ENCODE measurements at places on chromosomes 2 and 18.
A peak's percentile ranks its signal among the peaks of the same experiment; 100 is the strongest.

DNA sequence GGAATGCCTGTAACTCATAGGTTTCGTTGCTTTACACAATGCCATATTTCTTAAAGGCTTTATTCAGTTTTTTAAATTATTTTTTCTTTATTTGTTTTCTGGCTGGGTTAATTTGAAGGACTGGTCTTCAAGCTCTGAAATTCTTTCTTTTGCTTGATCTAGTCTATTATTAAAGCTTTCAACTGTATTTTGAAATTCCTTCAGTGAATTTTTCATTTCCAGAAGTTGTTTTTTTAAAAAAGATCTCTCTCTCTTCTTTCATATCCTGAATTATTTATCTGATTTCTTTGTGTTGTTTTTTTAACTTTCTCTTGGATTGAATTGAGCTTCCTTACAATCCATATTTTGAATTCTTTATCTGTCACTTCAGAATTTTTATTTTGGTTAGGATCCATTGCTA lies 239.9 kb upstream of the CTAGE1 start:
- no peaks in the 10 kb centered on the region for H3K27me3 ChIP-seq
- no peaks in the 10 kb centered on the region for H3K4me1 ChIP-seq
- DNase-seq, result no peak
- H3K36me3 ChIP-seq, result no peaks in the 10 kb centered on the region
- H3K4me3 ChIP-seq, result no peak overlapping the region

DNA sequence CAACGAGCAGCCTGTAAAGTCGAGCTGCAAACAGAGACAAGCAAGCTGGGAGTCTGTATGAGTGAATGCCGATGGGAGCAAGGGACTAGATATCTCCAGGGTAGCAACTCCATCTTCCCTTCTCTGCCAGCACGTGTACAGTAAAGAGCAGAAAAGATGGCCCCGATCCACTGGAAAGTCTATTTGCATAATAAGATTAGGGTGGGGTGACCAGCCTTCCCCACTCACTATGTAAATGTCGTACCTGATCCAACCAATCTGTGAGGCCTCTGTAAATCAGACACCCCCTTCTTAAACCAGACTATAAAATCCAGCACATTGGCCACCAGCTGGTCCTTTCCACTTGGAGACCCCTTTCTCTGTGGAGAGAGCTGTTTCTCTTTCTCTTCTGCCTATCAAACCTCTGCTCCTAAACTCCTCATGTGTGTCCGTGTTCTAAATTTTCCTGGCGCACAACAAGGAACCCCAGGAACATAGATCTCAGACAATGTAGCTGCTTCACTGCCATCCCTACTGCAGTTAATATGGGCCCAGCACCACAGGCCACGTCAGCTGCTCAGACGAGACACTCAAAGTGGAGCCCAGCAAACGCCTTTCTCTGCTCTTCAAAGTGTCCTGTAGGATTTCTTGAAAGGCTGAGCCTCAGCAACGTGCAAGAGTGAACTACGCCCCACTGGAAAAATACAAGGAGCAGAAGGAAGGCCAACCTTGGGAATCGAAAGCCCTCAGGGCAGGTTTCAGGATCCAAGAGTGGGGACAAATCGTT lies 26.1 kb downstream of the DIPK1C start:
- H3K4me1 ChIP-seq, result no peaks in the 10 kb centered on the region
- H3K27ac ChIP-seq, result no peak overlapping the region
- peaks cover 3% of the 10 kb centered on the region for H3K36me3 ChIP-seq

DNA sequence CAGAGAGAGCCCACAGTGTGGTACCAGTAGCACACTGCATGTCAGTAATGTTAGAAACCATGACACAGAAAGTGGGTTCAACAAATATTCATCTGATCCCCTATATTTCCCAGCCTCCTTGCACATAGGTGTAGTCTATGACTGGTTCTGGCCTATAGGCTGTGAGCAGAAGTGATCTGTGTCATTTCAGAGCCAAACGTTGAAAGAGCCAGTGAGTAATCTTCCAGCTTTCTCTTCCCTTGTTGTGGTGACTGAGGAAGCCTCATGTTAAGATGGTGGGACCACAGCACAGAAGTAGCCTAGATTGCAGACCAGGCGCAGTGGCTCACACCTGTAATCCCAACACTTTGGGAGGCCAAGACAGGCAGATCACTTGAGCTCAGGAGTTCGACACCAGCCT lies 4.1 kb downstream of the TMEM237 start:
- no peak for DNase-seq
- H3K4me3 ChIP-seq, result no peak overlapping the region
- H3K27me3 ChIP-seq, result no peaks in the 10 kb centered on the region
- no peak overlapping the region for H3K27ac ChIP-seq

DNA sequence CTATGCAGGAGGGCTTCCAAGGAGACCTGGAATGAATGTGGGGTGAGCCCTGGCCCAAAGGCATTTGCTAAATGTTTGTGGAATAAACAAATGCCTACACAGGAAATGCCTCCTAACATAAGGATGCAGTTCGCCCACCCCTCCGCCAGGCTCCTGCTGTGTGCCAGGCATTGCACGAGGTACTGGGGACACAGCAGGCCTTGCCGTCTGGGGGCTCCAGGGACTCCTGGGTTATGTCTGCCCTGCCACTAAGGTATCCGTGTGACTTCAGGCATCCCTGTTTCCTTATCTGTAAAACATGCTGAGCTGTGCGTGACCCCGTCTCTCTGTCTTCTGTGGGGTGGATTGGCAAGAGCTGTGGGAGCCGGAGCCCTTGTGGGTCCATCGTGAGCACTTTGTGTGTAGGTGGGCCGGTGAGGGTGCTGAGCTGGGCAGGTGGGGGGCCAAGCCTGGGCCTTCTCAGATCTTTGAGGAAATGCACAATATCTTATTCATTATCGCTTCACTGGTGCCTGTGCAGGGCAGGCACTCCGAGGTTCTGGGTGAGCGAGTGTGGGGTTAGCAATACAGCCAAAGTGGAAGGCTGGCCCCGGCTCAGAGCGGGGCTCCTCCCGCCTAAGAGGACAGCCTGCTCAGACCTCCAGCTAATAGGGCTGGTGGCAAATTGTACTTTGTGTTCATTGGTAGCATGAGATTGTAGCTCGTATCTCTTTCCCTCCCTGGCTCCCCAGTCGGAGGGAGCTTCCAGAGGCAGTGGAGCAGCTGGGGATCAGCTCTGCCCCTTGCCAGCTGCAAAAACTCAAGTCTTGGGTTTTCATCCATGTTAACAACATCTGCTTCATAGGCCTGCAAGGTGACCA lies 126.8 kb downstream of the GLI2 start:
- H3K27ac ChIP-seq, result no peak overlapping the region
- H3K4me3 ChIP-seq, result no peak overlapping the region
- H3K4me1 ChIP-seq, result peaks cover 6% of the 10 kb centered on the region
- no peaks in the 10 kb centered on the region for H3K27me3 ChIP-seq

GRCh38 chr18:63828120-63828519 lies 52.9 kb downstream of the SERPINB7 start:
- no peaks in the 10 kb centered on the region for H3K36me3 ChIP-seq
- DNase-seq, result no peak
- no peaks in the 10 kb centered on the region for H3K27me3 ChIP-seq
- no peak overlapping the region for H3K4me3 ChIP-seq
- no peaks in the 10 kb centered on the region for H3K4me1 ChIP-seq

DNA sequence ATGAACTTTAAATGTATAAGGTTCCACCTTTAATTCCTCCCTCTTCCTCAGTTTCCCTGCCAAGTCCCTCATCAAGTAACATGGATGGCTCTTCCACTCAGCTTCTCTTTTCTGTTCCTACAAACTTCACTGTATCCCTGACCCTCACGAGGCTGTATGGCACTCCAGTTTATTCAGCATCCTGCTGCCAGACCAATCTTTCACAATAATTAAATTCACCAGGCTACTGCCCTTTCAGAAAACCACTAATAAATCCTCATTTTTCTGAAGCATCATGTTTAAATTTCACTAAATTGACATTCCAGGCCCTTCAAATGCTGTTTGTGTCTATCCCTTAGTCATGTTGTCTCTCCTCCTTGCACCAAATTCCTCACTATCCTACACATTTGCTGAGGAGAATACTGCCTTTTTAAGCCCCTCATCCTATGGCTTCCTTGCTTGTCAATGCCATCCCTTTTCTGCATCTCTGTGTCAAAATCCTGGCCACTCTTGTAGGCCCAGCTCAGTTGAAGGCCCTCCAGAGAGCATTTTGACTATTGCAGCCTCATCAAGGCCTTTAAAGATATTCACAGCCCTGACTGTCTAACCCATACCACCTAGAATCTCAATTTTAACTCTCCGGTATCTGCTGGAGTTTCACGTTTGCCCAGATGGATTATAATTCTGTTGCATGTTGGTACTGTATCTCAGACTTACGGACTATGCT lies 22.8 kb upstream of the ASNSD1 start:
- H3K27ac ChIP-seq, result no peak overlapping the region
- H3K27me3 ChIP-seq, result no peaks in the 10 kb centered on the region
- H3K4me1 ChIP-seq, result no peaks in the 10 kb centered on the region
- DNase-seq, result no peak
- H3K4me3 ChIP-seq, result no peak overlapping the region

GRCh38 chr2:233068762-233069418 lies 8.7 kb downstream of the INPP5D start:
- H3K4me3 ChIP-seq, result no peak overlapping the region
- H3K36me3 ChIP-seq, result no peaks in the 10 kb centered on the region
- H3K27ac ChIP-seq, result no peak overlapping the region

DNA sequence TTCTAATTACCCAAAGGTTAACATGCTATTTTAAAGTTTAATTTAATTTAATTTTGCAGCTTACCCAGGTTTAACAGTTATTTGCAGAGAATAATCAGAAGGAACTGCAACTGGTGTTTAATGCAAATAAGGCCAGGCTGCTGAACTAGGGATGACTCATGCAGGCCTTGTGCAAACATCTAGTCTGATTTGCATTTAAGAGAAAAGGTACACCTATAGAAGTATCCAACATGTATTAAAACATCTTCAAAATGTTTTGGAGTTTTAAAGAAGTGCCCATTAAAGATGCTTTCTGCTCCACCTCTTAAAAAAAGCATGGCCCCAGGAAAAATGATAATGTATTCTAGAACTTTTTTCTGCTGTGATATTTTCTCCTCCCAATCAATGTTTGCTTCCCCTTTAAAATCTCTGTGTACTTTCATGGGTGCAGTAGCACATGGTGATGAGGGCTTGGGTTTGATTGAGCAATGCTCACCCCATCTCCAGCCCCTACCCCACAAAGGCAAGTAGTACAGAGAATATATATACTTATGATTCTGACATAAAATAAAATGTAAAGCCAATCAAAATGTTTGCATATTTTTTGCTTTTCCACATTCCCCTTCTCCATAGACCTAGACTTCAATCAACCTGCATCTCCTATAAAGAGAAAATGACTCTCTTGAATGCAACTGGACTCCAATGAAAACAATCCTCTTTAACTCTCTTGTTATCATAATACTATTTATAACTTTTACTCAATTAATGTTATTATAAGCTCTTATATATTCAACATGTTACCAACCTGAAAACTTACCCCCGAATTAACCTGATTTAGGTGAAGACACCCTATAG lies 54.1 kb downstream of the ATP8B1 start:
- H3K4me3 ChIP-seq, result no peak overlapping the region
- H3K27me3 ChIP-seq, result no peaks in the 10 kb centered on the region
- no peaks in the 10 kb centered on the region for H3K4me1 ChIP-seq
- no peaks in the 10 kb centered on the region for H3K36me3 ChIP-seq
- no peak for DNase-seq

GRCh38 chr2:231929961-231930592 lies 3.9 kb upstream of the NPPC start:
- H3K4me1 ChIP-seq, result peaks cover 52% of the 10 kb centered on the region
- no peak overlapping the region for H3K4me3 ChIP-seq
- peak overlapping the region; percentile 3 for H3K27ac ChIP-seq
- peak; percentile 66 for DNase-seq
- H3K27me3 ChIP-seq, result peaks cover 38% of the 10 kb centered on the region

- no peak overlapping the region for H3K27ac ChIP-seq
- no peak overlapping the region for H3K4me3 ChIP-seq
- no peaks in the 10 kb centered on the region for H3K36me3 ChIP-seq
- DNase-seq, result no peak
- H3K4me1 ChIP-seq, result peaks cover 34% of the 10 kb centered on the region
- H3K27me3 ChIP-seq, result no peaks in the 10 kb centered on the region
Measured at GRCh38 chr2:197307933-197308521, 2.6 kb downstream of the ANKRD44 start.

GRCh38 chr2:137912371-137912770 lies 51.9 kb upstream of the HNMT start:
- H3K27me3 ChIP-seq, result no peaks in the 10 kb centered on the region
- no peak for DNase-seq
- no peaks in the 10 kb centered on the region for H3K36me3 ChIP-seq
- no peak overlapping the region for H3K4me3 ChIP-seq

DNA sequence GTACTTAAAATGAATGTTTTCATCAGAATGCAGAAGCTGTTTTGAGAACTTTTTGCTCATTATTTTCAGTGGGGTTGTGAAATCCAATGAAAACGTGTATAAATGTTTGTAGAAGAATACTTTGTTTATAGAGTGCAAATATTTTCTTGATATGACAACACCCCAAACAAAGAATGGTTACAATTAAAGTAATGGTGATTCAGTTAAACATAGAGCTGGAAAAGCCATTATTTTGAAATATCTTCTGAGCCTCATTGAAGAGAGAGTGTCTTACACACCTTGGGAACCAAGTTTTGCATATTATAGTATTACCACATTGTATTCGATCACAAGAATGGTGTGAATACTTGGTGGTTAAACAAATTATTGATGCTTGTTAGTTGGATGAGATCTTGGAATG lies 48.7 kb downstream of the SPTBN1 start:
- H3K4me1 ChIP-seq, result peaks cover 100% of the 10 kb centered on the region
- H3K36me3 ChIP-seq, result no peaks in the 10 kb centered on the region
- H3K27ac ChIP-seq, result no peak overlapping the region
- DNase-seq, result no peak

All from heart left ventricle (tissue), 16 donors.